ENCODE measurements at places on chromosomes 12 and 14.
A peak's percentile ranks its signal among the peaks of the same experiment; 100 is the strongest.

DNA sequence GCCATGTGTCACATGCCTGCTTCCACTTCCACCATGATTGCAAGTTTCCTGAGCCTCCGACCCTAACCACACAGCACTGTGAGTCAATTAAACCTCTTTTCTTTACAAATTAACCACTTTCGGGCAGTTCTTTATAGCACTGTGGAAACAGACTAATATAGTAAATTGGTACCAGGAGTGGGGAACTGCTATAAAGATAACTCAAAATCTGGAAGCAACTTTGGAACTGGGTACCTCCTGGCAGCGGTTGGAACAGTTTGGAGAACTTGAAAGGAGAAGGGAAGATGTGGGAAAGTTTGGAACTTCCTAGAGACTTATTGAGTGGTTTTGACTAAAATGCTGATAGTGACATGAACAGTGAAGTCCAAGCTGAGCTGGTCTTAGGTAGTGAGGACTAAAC lies 436.1 kb downstream of the TMEM121 start:
- no peak overlapping the region for H3K27ac ChIP-seq
- no peak for DNase-seq
- no peaks in the 10 kb centered on the region for H3K4me1 ChIP-seq
- H3K4me3 ChIP-seq, result no peak overlapping the region
- H3K36me3 ChIP-seq, result no peaks in the 10 kb centered on the region
- H3K27me3 ChIP-seq, result no peaks in the 10 kb centered on the region

DNA sequence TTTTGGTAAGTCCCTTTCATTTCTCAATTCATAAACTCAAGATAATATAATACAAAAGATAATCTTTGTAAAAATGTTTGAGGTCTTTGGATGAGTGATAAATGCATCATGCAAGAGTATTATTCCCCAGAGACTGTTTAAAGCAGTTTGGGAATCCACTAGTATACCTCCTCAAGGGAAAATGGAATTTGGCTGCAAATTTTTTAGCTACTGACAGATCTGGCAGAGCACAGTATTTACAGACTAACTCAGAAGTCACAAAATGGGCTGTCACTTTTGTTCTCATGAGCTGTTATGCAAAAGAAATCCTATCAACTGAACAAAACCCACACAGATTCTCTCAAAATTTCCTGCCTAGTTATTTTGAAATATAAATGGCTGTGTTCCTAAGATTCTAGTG lies 9.9 kb downstream of the SPIC start:
- DNase-seq, result no peak
- H3K36me3 ChIP-seq, result no peaks in the 10 kb centered on the region
- H3K27me3 ChIP-seq, result no peaks in the 10 kb centered on the region
- peaks cover 5% of the 10 kb centered on the region for H3K4me1 ChIP-seq

DNA sequence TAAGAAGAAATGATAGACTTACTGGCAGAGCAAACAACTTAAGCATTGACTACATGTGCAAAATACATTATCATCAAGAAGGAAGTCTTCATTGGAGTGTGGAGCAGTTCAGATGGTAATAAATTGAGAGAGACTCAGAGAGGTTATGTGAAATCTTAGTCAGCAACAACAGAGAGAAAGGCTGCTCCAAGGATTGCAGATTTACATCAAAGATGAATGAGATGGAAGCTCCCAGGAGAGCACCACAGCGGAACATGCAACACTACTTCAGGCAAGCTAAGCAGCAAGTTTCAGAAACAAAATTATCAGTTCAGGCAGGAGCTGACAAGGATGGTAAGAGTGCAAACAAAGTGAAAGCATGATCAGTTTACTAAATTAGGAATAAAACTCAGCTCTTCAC lies 882.3 kb downstream of the LRFN5 start:
- H3K36me3 ChIP-seq, result no peaks in the 10 kb centered on the region
- no peaks in the 10 kb centered on the region for H3K27me3 ChIP-seq
- no peaks in the 10 kb centered on the region for H3K4me1 ChIP-seq

- H3K27ac ChIP-seq, result peak overlapping the region; percentile 69
- no peaks in the 10 kb centered on the region for H3K36me3 ChIP-seq
- no peak for DNase-seq
- H3K4me3 ChIP-seq, result peak overlapping the region; percentile 56
Observed at GRCh38 chr14:24368212-24368561, 203 bp downstream of the NFATC4 start.

DNA sequence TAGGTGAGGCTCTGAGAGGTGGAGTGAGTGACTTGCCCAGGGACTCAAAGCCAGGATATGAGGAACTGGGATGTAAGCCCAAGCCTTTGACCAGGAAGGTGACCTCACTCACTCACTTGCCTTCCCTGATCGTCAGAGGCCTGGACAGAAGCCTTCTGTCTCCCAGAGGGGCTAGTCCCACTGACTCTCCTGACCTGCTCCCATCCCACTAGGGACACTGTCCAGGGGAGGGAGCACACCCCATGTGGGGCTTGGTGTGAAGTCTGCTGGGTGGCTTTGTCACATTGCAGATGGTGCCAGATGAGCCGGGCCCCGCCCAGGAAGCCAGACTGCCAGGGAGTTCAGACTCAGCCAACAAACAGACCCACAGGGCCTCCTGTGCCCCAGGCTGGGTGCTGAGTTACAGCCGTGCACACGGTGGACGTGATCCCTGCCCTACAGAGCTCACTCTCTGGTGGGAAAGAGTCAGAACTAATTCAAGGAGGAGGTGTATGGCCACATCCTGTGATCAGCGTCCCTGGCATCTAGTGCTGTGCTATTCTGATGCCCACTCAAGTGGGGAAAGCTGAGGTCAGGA lies 28.3 kb downstream of the MMAB start:
- H3K27me3 ChIP-seq, result peaks cover 22% of the 10 kb centered on the region
- no peaks in the 10 kb centered on the region for H3K4me1 ChIP-seq
- H3K27ac ChIP-seq, result no peak overlapping the region
- DNase-seq, result no peak
- no peaks in the 10 kb centered on the region for H3K36me3 ChIP-seq
- H3K4me3 ChIP-seq, result no peak overlapping the region

All from upper lobe of right lung (tissue), 1 donor.